ENCODE measurements at places on chromosomes 6 and 20.

GRCh38 chr6:14831937-14832336 is 413.9 kb upstream of the JARID2 start:
- no peak for DNase-seq

DNA sequence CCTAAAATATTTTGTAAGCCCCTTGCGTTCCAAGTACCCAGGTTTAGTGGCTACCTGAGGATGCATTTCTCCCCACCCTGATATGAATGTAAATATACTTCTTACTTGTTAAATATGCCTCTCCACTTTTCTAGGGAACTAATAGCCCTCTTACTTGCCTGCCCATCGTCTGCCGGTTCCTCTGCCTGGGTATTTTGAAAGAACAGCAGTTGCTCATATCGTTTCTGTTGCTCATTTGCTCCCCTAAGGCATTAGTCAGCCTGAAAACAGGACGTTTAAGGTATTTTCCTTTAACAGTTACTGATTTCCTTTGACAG is 141.3 kb upstream of the CARMIL1 start:
- no peak for DNase-seq

GRCh38 chr20:21101453-21101931 is 4.7 kb downstream of the LINC00237 start:
- DNase-seq, result no peak

DNA sequence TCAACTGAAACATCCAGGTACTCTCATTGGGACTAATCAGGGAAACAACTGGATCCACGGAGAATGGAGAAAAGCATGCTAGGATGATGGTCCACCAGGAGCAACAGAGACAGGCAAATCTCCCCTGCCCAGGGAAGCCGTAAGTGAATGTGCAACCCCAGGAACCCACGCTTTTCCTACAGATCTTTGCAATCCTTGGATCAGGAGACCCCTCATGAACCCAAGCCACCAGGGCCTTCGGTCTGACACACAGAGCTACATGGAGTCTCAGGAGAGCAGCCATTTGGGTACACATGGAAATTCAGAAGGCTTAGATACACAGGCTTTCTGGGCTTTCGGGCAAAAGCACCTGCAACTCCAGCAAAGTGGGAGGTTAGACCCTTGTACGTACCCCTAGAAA is 122.1 kb upstream of the PTCHD4 start:
- no peak for DNase-seq

GRCh38 chr6:169961772-169962561 is 210.5 kb downstream of the ERMARD start:
- DNase-seq, result no peak

DNA sequence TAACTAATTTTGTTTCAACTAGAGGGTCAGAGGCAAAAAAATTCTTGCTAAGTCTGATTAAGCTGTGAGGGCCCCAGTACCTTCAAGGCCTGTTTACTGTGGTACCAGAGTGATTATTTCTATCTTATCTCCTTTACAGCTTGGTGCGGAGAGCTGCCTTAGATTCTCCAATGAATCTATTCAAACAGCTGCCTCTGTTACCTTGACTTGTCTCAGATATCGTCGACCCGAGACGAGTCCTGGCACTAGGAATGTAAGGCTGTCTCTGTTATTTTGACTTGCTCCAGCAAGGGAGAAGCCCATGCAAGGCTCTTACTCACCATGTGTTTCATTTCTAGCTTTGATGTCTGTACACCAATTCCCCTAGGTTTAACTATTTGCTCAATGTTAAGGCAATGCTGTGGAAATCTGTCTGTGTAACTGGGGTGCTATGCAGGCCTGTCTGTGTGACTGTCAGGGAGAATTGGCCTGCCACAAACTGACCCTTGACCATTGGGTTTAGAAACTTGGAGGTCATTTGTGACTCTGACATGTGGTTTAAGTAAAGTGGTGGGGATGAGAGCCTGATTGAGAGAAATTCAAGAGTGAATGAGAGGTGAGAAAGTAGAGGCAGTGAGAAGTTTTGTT is 10.4 kb upstream of the FKBPL start:
- no peak for DNase-seq

- DNase-seq, result no peak
Observed at GRCh38 chr20:26163890-26164289, 467.2 kb upstream of the ZNF337 start.

Measured in stimulated activated CD4-positive, alpha-beta T cell treated with anti-CD3 and anti-CD28 coated beads, Interleukin-2, amount 100 ng/mL, for 4 hours (primary cell).